ENCODE measurements at places on chromosomes 13 and 19.

- DNase-seq, result no peak
These were observed 12.6 kb downstream of the CD37 start for GRCh38 chr19:49347835-49348234.

GRCh38 chr13:108435393-108436149 lies 166.1 kb downstream of the TNFSF13B start:
- no peak for DNase-seq

DNA sequence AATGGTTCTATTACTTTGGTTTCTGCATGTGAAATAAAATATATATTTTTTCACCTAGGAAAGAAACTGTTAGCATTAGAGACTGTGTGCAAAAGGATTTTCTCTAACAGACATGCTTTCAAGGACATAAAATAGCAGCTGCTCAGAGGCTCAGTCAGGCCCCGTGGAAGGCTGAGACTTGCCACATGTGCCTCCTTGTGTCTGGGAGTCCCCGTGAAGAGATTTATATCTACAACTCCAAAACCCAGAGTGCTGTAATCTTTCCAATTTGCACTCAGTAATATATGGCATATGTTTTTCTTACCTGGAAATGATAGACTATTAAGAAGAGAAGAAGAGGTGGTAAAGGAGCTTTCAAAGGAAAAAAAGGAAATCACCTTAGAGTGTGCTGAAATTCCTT lies 371.6 kb upstream of the OBI1 start:
- no peak for DNase-seq

- DNase-seq, result peak; percentile 43
These were observed 8.7 kb downstream of the MAP2K2 start for GRCh38 chr19:4115050-4115817.

DNA sequence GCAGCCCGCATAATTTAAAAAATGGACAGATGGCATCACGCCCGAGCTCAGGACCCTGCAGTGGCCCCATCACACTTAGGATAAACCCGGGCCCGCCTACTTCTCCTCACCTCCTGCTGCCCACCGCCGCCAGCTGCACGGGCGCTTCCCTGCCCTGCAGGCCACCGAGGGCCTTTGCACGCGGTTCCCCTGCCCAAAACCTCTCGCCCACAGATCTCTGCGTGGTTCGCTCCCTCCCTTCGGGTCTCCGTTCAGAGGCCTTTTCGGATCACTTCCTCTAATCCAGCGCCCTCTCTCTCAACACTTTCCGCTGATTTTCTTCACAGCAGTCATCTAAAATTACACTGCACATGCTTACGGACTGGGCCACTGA lies 1.8 kb downstream of the SHISA7 start:
- DNase-seq, result no peak

DNA sequence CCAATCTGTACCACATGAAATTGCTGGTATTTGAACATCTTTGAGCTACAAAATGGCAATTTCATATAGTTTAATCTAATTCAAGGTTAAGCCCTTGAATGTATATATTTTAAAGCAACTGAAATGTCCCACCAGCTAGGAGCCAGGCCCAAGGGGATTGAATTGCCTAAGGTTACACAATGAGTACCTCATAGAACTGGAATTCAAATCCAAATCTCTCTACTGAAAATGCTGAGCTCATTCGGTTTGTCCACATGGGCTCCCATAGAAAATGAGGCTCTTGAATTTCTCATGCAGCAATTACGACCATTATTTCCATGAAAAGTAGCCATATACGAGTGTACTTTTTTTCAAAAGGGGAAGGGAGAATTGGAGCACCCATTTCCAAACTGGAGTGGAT lies 31.5 kb upstream of the FNDC3A start:
- DNase-seq, result no peak

DNA sequence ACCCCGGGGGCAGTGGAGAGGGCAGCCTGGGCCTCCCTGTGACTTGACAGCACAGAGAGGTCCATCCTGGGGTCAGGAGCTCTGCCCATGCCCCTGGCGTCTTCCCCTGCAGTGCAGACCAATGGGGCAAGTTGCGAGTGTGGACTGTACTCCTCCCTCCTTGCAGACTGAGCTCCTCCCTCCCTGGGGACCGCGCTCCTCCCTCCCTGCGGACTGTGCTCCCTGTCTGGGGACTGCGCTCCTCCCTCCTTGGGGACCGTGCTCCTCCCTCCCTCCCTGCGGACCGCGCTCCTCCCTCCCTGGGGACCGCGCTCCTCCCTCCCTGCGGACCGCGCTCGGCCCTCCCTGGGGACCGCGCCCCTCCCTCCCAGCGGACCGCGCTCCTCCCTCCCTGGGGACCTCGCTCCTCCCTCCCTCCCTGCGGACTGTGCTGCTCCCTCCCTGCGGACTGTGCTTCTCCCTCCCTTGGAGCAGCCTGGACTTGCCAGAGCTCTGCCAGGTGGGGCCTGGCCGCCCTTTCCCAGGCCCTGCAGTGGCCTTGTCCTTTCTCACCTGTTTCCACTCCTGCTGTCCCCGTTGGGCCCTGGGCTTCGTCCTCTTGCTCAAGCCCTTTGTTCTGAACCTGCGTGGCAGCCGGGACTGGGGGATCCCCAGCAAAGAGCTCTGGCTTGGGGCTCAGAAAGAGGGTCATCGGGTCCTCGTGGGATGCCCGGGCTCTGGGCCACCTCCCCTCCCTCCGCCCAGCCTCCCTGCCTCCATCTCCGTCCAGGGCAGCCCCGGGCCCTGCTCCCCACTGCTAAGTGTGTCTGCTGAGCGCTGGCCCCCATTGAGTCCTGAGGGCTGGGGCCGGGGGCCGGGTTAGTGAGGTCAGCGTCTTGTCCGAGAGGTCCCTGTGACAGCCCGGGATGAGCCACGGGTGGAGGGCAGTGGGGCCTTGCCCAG lies 6.8 kb downstream of the GAMT start:
- no peak for DNase-seq

- DNase-seq, result no peak
These were observed 19.5 kb upstream of the TM6SF2 start for GRCh38 chr19:19292607-19293006.

GRCh38 chr13:59208405-59209195 lies 955.1 kb downstream of the DIAPH3 start:
- DNase-seq, result no peak

GRCh38 chr19:16338470-16339360 lies 14.1 kb downstream of the KLF2 start:
- peak; percentile 29 for DNase-seq

DNA sequence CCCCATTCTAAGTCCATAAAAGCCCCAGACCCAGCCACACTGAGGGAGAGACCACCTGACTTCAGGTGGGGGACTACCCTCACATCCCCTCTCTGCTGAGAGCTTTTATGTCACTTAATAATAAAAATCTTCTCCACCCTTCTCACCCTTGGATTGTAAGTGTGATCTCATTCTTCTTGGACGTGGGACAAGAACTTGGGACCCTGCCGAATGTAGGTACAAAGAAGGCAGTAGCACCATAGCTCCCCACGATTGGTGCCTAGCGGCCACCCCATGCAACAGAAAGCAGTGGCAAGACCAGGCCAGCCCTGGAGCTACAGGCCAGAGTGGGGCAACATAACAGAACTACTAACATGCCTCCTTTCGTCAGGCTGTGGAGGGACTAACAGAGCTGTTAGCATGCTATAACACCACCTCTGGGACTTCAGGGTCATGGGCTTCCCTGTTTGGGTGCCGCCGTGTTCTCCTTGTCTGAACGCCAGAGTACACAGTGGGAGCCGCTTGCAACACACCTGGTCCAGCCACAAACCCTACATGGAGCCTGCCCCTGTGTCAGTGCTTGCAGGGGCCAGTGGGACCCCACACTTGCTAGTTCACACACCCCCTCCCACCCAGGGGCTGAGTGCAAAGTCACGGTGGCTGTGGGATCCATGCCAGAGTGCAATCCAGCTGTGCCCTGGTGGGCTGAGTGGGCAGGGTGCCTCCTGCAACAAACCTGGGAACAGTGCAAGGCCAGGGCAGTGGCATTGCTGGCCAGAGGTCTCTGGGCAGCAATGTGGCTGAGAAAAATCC lies 5.2 kb upstream of the FBXO17 start:
- no peak for DNase-seq

DNA sequence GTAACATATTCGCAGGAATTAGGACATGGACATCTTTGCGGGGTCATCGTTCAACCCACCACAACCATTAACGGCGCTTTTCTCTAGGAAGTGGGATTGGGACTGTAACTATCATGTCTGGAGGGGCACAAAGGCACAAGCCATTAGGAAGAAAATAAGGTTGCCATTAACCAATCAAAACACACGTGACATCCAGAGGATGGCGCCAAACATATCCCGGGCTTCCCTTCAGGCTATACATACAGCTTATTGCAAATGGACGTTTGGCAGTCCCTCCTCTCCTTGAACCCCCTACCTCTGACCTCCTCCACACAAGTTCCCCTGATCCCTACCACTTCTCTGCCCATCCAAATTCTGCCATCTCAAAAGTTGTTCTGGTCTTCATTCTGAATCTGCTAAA lies 26.6 kb upstream of the GSX1 start:
- DNase-seq, result no peak

DNA sequence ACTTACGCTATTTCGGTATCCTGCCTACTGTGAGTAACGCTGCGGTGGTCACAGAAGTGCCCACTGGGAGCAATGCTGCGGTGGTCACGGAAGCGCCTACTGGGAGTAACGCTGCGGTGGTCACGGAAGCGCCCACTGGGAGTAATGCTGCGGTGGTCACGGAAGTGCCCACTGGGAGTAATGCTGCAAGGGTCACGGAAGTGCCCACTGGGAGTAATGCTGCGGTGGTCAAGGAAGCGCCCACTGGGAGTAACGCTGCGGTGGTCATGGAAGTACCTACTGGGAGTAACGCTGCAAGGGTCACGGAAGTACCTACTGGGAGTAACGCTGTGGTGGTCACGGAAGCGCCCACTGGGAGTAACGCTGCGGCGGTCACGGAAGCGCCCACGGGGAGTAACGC lies 52.1 kb upstream of the SOX1 start:
- no peak for DNase-seq

GRCh38 chr19:55193481-55193880 lies 13.4 kb upstream of the SYT5 start:
- DNase-seq, result no peak

DNA sequence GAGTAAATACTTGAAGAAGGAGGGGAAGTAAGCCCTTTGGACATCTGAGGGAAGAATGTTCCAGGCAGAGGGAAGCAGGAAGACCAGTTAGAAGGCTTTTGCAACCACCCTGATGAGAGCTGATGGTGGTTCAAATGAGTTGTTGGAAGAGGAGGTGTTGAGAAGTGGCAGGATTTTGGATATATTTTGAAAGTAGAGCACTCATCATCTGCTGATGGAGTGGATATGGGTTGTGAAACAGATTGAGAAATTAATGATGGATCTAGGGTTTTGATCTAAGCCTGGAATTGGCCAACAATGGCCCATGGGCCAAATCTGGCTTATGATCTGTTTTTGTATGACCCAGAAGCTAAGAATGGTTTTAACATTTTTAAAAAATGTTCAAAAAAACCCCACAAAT lies 230.7 kb downstream of the NDFIP2 start:
- no peak for DNase-seq

DNA sequence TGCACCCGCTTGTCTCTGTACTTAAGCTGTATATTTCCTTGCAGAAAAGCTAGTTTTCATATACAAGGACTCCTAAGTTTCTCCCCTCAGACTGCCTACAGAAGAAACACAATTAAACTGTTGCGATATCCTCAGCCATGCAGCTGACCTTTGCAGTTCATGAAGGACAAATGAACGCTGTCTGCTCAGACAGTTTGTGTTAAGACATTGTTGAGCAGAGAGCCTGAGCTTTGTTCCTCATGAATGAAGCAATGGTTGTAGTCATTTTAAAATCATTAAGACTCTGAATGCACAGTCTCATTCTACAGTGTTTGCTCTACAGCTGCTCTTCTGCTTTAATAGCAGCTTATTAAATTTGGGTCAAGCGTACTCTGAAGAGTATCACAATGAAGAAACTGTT lies 23.2 kb upstream of the MAB21L1 start:
- no peak for DNase-seq

DNA sequence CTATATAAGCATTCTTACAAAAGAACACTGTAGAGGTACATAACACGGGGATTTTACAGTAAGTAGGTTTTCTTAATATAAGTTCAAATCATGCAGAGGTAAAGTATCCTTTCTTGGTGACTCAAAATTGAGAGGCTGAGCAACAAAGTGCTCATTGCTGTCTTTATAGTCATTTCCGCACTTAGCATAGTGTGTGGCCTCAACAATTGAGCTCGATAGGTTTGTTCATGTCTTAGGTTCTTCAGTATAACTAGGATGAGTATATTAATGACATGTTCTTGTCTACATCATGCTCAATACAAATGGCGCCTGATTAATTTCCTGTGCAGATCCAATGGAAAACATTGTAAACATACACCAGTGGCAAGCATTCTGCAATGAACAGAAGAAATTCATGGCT lies 1.4 kb downstream of the WDFY2 start:
- DNase-seq, result no peak

DNA sequence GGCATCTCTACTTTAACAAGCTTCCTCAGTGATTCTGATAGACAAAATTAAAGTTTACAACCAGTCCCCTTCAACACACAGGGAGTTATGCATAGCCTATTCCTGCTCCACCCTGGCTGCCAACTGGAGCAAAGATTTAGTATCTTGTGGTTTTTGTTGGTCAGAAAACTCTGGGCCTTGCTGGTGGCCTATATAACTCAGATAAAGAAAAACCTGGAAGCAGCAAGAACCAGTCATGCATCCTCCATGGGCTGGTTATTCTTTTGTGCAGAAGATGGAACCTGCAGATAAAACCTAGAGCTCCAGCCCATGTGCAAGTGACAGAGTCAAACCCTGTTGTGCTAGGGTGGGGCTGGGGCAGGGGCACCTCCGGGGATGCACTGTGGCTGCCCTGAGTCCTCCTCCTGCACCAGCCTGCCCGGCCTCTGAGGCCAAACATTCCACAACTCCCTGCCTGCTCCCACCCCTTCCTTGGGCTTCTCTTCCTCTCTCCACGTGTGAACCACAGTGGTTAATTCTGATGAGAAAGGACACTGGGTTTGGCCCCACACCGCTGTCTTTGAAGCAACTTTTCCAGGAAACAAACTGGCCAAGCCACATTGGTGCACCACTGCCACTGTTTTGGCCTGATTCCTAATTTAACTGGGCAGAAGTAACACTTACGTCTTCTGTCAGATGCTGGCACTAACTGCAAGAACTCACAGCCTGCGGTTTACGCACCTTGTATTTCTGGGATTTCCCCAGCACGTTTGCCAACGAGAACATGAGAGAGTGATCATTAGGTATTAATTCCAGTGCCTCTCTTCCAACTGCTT lies 23.3 kb upstream of the GGACT start:
- no peak for DNase-seq

DNA sequence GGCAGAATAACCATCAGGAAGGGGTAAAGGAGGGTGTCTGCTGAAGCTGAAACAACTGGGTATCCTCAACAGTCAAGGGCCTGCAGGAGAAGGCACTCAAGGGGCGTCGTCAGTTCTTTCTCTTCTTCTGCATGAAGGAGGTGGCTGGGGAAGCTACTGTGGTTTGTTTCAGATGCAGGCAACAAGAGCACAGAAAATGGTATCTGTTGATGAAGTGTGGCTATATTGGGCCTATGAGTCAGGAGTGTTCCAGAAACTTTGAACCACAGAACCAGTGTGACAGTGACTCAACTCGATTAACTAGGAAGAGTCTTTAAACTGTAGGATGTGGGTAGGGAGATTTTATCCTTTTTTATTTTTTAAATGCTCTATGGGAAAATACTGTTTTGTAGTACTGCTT lies 686.3 kb downstream of the FGF9 start:
- no peak for DNase-seq

Measured in activated CD4-positive, alpha-beta T cell treated with anti-CD3 and anti-CD28 coated beads for 1 hour (primary cell).